ENCODE measurements at places on chromosomes 13 and 19.

DNA sequence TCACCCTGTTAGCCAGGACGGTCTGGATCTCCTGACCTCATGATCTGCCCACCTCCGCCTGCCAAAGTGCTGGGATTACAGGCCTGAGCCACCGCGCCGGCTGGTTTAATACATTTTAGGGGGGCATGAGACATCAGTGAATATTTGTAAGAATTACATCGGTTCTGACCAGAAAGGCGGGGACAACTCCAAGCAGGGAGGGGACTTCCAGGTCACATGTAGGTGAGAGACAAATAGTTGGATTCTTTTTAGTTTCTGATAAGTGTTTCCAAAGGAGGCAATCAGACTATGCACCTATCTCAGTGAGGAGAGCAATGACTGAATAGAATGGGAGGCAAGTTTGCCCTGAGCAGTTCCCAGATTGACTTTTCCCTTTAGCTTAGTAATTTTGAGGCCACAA is 3.7 kb upstream of the ZNF552 start:
- DNase-seq: peak; percentile 30

GRCh38 chr13:21748166-21748565 is 77.3 kb downstream of the FGF9 start:
- DNase-seq: no peak

DNA sequence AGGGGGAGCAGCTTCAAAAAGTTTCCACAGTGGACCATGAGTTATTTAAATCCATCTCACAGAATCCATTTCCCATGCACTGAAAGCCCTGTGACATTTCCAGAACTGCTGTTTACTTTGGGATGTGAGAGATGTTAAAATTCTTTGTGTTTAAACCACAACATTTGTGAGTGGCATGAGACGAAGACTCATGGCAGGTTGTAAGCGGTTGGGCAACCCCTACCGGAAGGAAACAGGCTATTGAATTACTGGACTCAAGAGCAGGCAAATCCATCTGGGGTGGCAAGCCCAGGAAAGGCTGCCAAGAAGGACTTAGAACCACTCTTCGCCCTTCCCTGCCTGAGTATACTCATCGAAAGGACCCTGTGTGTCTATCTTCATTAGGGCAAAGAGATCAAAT is 22.3 kb upstream of the CLDN10 start:
- peak; percentile 42 for DNase-seq

DNA sequence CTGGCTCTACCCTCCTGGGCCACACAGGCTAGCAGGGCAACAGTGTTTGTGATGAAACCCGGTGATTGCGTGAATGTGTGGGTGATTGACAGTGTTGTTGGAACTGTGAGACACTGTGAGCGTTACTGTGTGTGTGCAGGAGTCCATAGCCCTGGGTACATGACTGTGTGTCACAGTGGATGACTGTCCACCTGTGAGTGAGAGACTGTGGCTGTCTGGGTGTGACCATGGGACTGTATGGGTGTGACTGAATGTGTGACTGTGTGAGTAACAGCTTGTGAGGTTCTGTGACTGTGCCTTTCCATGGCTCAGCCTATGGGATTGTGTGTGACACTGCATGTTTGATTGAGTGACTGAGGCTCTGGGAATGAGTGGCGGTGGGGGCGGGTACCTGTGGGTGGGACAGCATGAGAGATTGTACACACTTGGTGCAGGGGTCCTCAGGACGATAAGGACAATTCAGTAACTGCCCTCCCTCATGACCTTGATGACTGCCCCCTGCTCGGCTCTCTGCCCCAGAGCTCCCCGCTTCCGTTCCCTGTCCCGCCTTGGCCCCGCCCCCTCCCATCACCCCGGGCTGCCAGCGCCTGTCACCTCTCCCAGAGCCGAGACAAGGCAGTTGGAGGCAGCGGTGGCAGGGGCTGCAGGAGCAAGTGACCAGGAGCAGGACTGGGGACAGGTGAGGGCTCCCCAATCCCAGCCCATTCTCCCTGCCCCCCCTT is at the start of gene GIPR:
TSS of gene GIPR (plus strand) at position 602 of the 722 bp plus-strand sequence. CDS start 1,300 bp downstream, outside the sequence.
- peak; percentile 76 for DNase-seq

- peak; percentile 74 for DNase-seq
These were observed 5.7 kb downstream of the JAK3 start for GRCh38 chr19:17841810-17842662.

DNA sequence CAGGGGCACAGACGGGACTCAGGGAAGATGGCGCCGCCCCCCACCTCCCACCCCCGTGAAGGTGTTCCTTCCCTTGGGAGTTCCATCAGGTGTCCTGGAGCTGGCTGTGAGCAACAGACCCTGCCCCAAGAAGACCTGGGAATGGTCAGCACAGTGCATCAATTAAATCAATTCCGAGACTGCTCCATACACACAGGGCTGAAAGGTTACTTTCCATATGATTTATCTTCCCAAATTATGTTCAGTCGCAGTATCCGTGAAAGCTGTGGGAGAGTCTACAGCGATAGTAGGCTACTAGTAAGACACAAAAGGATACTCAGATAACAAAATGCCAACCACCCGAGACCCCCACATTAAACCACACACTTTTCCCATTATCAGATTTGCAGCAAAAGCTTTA is 71.8 kb upstream of the PABPC3 start:
- no peak for DNase-seq

DNA sequence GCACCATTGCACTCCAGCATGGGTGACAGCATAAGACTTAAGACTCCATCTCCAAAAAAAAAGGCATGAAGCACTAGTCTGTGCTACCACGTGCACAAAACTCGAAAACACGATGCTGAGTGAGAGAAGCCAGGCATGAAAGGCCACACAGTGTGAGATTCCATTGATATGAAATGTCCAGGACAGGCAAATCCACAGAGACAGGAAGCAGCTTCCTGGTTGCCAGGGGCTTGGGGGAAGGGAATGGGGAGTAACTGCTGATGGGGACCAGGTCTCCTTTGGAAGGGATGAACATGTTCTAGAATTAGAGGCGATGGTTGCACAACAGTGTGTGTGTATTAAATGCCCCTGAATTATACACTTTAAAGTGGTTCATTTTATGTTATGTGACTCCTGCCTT is 15.9 kb upstream of the JUND start:
- no peak for DNase-seq

DNA sequence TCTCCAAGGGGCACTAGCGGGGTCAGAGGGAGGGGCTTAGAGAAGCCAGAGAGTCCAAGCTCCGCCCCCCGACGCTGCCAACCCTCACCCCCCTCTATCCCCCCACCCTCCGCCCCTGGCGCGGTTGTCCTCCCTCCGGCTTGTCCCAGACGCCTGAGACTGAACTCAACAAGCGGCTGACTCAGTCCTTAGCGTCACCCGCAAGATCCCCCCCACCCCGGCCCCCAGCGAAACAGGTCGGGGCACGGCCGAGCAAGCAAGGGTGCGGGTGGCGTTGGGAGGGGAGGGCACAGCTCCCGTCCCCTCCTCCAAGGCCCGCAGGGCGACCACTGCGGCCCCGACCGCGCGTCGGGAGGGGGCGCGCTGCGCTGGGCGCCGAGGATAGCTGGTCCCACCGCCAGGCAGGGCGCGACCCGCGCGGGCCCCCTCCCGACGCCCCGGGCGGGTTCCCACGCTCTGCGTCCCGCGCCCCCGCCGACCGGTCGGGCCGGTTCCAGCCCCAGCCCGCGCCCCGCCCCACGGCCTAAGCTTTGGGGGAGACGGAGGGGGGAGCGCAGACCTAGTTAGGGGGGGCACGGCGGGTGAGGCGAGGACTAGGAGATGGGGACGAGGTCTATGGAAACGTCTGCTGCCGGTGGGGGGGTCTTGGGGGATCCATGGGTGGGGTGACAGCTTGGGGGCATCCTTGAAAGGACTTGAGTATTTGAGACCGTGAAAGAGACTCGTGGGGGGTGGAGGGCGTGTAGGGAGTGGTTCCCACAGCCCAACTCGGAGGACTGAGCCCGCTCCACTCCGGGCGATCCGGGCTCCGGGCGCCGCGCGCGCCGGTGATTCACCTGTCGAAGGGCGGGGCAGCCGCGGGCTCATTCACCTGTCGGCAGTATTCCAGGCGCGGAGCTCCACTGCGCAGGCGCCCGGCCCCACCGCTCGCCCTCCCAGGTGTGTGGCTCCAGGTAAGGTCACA is 5.1 kb downstream of the NOTCH3 start:
- DNase-seq: peak; percentile 41

DNA sequence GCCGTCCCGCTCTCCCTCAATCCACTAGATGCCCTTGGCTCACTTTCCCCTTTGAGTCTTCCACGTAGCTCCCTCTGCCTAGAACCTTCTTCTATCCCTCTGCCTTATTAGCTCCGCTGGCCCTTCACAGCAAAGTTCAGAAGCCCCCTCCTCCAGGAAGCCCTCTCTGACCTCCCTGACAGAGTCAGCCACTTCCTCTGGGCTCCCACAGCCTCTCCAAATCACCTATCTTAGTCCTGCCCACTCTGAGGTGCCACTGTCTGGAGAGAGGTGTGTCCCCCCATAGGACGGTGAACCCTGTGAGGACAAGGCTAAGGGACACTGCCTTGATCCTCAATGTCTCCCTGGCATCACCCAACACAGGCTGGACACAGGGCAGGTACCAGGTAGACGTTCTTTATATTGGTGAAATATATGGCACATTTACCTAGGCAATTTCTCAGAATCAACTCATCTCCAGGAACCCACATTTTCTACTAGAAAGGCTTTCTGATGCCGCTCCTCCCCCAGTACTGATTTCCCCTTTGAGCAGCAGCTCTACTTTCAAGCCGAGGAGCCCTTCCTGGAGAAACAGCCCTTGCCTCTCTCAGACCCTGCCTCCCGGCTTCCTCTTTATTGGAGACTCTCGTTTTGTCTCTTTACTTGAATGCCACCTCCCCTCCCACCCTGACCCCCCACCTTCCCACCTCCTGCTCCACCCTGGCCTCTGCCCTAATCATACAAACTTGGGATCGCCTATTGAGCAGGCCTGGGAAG is 3.4 kb upstream of the TGFB1 start:
- peak; percentile 44 for DNase-seq

- DNase-seq: no peak
These were observed 12.7 kb upstream of the RCBTB2 start for GRCh38 chr13:48545608-48546007.

GRCh38 chr19:35257113-35257461 is 8.3 kb downstream of the LSR start:
- DNase-seq: no peak

- DNase-seq: no peak
These were observed 55.0 kb upstream of the TM9SF2 start for GRCh38 chr13:99446242-99446641.

DNA sequence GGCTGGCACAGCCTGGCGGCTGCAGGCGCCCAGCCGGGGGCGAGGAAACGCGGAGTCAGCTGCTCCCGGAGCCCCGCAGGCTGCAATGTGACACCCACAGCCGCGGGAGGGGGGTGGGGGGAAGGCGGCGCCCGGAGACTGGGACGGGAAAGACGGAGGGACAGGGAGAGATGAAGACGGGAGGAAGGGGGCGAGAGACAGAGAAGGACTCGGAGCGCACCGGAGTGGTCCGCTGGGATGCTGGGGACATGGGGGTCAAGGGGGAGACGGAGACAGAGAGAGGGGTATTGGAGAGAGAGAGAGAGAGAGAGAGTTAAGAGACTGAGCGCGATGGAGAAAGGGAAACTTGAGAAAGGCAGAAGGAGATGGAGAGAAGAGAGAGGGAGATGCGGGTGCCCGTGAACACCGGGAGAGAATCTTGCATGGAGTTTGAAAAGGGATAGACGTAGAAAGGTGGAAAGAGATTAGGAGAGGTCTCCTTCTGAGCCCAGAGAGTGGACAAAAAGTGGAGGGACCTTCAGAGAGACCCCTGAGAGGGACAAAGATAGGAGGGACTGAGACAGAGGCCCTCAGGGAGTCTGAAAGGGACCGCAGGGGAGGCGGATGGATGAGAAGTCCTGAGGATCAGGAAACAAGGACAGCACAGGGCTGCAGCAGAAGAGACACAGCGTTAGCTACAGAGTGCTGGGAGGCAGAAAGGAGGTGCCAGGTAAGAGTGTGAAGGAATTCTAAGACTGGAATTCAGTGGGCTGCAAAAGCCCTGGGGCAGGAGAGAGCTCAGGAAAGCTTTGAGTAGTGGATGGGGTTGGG is 1.0 kb downstream of the SCN1B start:
- no peak for DNase-seq

GRCh38 chr19:7257148-7258040 is 36.8 kb downstream of the INSR start:
- peak; percentile 48 for DNase-seq

- DNase-seq: peak; percentile 99
These were observed at the start of gene CLPTM1 for GRCh38 chr19:44954649-44955504. CLPTM1 (plus strand) TSS chr19:44955380; CDS start chr19:44955396, 16 bp downstream.

DNA sequence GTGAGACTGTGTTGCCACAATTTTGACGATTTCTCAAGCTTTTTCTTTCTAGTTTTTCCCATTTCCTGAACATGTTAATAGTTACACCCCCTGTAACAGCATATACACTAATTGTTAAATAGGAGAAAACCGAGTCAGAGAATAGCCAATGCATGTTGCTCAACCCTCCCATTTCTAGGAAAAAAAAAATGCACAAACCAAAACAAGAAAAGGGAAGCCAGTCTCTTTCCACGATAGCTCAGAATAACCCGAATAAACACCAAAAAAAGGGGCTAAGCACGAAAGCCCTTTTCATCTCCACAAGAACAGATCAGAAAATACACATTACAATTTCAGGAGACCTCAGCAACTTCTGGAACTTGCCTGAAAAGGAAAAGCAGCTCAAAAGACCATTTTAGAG is 16.3 kb downstream of the LATS2 start:
- DNase-seq: peak; percentile 61

DNA sequence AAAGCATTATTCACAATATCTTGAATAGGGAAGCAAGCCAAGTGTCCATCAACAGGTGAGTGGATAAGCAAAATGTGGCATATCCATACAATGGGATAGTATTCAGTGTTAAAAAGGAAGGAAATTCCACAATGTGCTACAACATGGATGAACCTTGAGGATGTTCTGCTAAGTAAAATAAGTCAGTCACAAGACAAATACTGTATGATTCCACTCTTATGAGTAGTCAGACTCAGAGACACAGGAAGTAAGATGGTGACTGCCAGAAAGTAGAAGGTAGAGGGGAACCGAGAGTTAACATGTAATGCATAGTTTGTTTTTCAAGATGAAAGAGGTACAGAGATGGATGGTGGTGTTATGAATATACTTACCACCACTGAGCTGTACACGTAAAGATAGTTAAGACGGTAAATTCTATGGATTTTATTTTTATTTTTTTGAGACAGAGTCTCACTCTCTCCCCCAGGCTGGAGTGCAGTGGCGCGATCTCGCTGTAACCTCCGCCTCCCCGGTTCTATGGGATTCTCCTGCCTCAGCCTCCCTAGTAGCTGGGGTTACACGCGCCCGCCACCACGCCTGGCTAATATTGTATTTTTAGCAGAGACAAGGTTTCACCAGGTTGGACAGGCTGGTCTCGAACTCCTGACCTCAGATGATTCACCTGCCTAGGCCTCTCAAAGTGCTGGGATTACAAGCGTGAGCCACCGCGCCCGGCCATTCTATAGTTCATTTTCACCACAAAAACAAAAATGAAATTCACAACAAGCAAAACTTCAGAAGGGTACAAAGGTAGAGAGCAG is 1.0 kb upstream of the CHAMP1 start:
- DNase-seq: peak; percentile 29

GRCh38 chr19:46728208-46728607 is 11.3 kb upstream of the PRKD2 start:
- DNase-seq: no peak

- DNase-seq: no peak
These were observed 221.5 kb upstream of the NBEA start for GRCh38 chr13:34720618-34721017.

GRCh38 chr13:47175172-47175866 is 278.5 kb upstream of the HTR2A start:
- peak; percentile 5 for DNase-seq

All from hematopoietic multipotent progenitor cell treated with erythropoietin and hydrocortisone succinate and interleukin-3 and kit ligand, for 6 days (in vitro differentiated cells).